Stimulated activated CD8-positive, alpha-beta memory T cell treated with anti-CD3 and anti-CD28 coated beads, Interleukin-4, amount 100 ng/mL, for 1 hour (primary cell): ENCODE measurements at places on chromosomes 13 and 19.

DNA sequence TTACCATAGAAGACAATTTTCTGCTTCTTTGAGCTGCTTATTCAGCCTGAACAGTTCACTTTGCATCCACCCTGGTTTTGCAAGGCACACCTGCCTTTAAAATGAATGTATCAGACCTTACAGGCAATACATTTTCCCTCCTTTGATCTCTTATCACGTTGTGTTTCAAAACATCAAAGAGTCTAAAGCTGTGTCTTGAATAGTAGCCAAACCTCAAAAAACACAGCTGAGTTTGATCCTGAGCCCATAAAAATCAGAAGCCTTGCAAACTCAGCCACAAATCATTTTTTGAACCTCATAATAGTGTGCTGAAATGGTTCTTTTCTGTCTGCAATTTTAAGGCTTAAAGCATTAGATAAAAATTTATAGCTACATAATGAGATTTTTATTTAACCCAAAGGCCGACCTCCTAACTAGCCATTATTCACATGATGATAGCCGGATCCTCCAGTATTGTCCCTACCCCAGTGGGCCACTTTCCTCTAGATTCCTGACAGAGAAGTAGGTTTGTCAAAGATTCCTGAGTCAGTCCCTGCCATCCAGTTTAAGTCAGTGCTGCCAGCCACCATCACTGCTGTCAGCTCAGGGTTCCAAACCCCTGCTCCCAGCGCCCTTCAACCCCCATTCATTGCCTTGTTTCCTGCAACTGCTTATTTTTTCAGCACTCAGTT lies 71.8 kb downstream of the CAB39L start:
- DNase-seq = no peak

GRCh38 chr19:12847159-12848139 lies 9.1 kb downstream of the MAST1 start:
- DNase-seq = peak; percentile 66

- DNase-seq = no peak
Measured at GRCh38 chr19:43524922-43525835, 1.8 kb downstream of the ETHE1 start.

- DNase-seq = no peak
Measured at GRCh38 chr19:3458229-3459088, 21.9 kb downstream of the SMIM24 start.

GRCh38 chr19:1291761-1292418 lies 6.2 kb downstream of the EFNA2 start:
- DNase-seq = no peak

GRCh38 chr13:93744886-93745285 lies 518.3 kb downstream of the GPC6 start:
- DNase-seq = no peak

DNA sequence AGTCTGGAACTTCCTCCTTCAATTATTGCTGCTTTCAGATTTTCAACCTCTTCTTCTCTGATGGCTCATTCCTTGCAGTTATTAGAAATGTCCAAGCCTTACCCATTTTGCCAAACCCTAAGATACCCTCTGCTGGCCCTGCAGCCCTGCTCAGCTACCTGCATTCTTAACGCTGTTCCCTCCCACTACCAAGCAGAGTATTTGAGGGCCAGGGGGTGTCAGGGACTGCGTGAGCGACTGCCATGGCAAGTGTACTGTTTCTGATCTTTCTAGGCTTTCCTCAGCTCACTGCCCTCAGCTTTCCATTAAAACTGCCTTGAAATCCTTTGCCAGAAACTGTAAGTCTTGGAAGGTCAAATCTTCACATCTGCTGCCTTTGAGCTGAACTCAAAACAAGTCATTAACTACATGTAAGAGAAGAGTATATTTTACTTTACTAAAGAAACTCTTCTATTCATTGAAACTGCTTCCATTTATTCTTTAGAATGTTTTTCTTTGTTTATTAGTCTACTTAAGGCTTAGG lies 41.0 kb downstream of the HS6ST3 start:
- no peak for DNase-seq

GRCh38 chr13:61779456-61779855 lies 363.8 kb upstream of the PCDH20 start:
- no peak for DNase-seq

DNA sequence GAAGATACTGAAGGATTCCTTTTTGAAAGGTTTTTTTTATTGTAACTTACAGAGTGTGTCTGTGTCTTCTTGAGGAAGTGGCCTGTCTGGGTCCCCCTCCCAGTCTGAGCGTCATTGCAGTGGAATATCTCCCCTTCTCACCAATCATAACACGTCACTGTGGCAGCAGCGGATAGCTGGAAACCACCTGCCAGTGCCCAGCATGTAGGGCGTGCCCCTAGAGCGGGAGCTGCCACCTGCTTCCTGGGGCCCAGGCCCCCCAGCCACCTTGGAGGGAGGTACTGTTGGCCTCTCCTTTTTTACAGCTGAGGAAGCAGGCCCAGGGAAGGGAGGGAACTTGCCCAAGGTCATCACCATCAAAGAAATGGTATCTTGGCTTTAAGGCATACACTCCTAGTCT lies 4.6 kb upstream of the DNM2 start:
- DNase-seq = no peak

GRCh38 chr19:6364353-6364752 lies 3.0 kb downstream of the CLPP start:
- no peak for DNase-seq

DNA sequence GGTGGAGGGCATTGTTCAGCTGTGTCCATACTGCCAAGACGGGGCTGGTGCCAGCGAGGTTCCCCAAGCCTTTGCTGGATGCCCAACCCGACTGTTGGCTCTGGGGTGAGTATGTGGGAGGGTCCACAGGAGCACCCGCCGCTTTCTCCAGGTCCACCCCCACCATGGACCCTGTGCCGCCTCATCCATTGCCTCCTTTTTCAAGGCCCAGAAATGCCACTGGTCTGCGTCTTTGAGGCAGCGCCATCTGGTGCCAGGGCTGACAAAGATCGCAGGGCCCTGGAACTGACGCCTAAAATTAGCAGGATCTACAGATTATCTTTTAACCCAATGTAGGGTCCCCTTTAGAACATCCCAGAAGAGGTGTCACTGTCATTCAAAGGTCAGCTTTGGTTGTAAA lies 34.6 kb downstream of the NFIX start:
- DNase-seq = no peak
